CD4-positive, alpha-beta T cell treated with Interferon alpha-2 for 1 hour (primary cell): ENCODE measurements at places on chromosomes 2 and 18.

GRCh38 chr2:169637620-169638019 is 53.5 kb downstream of the PPIG start:
- no peak for DNase-seq

- no peak for DNase-seq
Measured at GRCh38 chr18:49854681-49855080, 41.3 kb upstream of the ACAA2 start.

DNA sequence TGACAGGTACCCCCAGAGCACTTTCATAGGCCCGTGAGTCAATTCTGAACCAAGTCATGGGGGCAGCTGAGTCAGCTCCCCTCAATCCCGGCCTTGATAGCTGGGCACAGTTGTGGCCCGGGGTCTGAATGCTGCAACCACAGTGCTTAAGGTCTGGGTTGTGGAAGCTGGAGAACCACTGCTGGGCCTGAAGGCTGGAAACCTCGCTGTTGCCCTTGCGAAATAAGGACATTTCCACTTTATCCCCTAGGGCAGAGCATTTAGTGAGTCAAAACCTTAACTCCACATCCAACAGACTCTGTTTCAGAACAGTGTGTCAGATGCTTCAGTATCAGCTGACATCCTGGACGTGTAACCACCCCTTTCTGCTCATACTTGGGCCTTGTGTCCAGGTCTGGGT is 58.6 kb downstream of the SP110 start:
- no peak for DNase-seq

DNA sequence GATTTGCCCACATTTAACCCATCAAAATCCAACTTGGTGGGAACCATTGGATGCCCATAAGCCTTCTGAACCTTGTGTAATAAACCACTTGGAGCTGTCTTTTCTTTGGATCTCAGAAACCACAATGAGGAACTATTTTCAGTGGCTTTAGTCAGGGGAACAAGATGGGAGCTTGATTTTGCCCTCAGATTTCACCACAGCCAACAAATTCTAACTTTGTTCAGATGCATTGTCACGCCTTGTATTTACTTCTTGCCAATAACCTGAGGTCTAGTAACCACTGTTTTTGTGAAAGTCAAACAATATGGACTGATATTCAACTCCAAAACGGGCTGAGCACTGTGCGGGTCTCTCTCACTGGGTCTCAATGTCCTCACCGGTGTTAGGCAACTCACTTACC is 508.2 kb downstream of the TNS1 start:
- no peak for DNase-seq

DNA sequence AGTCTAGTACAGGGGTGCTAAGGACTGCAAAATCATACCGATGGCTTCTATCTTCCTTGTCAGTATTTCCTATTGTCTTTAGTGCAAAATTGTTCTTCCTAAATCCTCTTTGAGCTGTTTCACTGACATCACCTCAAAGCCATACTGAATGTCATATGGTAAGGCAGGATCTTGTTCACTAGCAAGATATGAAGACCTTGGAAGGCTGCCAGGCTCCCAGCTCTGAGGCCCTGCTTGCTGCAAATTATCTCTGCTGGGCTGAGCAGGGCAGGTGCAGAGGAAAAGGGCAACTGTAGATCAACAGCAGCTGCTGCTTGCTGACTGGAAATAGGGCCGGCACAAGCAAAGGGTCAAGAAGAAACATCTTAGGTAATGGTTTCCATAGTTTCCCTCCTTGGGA is 58.2 kb downstream of the PMAIP1 start:
- no peak for DNase-seq

DNA sequence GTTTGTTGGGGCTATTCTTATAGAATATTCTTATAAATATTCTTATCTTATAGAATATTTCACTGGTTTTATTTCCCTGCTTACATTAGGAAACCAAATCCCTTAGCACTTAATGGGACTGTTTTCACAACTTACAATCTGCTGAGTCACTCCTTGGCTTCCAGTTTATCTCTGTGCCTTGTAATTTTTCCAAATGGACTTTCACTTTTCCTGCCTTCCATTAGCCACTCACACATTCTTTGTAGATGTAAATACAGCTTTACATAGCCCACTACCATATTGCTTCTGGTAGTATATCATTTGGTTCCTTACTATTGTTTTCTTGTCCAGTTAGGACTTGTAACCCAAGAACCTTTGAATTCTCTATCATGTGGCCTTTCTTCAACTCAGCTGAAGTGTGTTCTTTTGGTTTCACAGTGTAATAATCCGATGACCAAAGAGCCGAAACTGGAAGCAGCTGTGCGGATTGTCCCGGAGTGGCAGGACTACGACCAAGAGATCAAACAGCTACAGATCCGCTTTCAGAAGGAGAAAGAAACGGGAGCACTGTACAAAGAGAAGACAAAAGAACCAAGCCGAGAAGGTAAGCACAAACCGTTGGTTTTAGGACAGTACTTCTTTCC is 96.1 kb downstream of the UGGT1 start:
- no peak for DNase-seq

DNA sequence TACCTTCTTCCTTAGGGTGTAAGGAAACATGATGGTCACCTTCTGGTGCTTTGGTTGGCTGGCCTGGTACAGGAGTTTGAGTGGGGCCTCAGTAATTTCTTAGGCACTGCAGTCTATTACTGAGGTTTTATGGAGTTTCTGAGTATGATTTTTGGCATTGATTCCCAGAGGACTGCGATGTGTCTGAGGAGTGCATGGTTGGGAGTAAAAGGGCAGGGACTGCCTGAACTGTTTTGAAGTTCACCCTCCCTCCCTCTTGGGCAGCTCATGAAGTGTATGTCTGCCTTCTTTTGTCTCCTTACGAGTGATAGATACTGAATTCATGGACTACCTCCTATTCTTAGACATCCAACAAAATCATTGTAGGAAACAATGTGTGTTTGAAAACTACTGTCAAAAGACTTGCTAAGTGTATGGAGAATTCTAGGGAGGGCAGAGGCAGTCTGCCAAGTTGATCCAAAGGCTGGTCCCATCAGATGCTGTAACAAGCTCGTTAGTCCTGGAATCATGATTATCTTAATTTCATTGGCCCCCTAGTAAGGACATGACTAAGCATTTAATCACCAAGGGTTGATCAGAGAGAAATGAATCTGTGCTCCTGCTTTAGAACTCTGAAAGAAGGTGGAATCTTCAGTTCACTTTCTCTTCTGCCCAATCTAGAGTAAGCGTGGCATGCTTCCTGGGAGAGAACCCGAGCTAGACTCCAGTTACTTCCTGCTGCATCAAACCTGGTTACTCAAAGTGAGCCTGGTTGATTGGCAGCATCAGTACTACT is 26.5 kb downstream of the LYPD6B start:
- no peak for DNase-seq

DNA sequence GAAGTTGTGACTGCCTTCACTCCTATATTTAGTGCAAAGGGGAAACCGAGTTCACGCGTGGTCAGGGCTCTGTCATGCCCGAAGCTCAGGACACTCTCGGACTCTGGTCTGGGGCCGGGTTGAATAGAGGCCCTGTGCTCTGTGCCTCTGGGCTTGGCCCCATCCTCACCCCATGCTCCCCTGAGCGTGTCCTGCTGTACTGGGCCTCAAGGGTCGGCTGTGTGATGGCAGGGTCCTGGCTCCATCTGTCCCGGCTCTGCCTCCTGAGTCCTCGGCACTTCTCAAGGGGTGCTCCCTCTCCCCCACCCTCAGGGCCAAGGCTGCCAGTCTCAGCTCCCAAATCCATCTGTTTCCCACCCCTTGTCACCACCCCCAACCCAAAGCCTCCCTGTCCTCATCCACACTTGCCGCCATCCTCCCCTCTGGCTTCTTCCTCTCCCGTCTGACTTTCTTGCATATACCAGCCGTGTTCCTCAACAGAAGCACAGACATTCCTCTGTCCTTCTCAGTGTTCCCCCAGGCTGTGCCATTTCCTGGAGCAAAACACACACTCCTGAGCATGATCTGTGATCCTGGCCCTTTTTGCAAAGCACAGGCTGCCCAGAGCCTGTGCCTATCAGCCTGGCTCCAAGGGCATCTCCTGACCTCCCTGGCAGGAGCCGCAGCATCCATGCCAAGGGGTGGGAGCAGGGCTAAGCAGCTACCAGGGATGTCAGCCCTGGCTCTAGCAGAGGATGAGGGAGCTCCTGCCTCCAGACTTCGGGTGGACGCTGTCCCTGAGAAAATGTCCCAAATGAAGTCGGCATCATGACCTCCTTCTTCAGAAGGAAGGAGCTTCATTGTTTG is 64.2 kb upstream of the OTOS start:
- no peak for DNase-seq

DNA sequence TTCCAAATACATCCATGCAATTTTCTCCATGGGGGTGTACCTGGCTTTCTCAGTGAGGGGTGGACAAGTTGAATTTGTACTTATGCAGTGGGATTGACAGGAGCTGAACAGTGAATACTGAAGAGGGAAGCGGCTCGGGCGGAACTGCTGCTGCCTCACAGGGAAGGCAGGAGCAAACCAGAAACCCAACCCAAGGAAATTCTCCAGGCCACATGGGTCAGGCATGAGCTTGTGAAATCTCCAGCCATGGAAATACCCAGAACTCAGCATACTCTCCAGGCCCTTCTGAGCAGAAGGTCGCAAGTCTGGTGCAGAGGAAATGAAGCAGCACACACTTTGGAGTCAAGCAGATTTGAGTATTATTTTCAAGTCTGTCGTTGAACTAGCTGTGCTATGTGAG is 26.5 kb upstream of the INO80C start:
- DNase-seq = no peak

- DNase-seq = no peak
Measured at GRCh38 chr2:24945907-24946306, 25.8 kb downstream of the DNAJC27 start.
